ENCODE measurements at places on chromosomes 3 and 15.

GRCh38 chr15:34714476-34715121, 40.2 kb downstream of the GJD2 start:
- no peak for DNase-seq

DNA sequence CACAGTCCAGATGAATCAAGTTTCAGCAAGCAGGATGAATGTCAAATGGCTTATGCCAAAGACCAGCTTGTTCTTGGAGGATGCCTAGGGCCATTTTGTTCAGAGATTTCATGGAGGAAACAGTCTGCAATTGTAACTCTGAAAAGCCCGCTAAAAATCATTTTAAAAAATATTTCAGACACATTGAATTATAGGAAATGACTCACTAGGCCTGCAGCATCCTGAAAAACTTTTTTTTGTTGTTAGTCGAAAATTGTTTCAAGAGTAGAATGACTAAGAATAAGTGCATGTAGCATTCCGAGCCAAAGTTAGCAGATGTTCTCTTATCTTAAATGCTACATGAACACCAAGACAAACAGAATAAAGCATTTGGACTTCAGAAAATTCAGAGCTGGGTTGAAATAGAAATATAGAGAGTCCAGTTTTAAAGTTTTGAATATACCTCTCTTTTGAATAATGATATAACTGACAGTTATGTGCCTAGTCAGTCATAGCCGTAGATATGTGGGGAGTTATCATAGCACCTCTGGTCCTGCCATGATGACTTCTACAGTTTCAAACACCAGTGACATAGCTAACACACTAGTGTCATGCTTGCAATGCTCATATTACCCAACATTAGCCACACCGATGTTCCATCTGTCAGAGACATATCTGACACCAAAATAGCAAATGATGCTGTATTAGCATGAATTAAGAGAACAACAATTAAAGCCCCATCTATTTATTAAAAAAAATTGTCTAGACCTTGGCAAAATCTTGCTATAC, 1462.8 kb upstream of the GBE1 start:
- DNase-seq: no peak

DNA sequence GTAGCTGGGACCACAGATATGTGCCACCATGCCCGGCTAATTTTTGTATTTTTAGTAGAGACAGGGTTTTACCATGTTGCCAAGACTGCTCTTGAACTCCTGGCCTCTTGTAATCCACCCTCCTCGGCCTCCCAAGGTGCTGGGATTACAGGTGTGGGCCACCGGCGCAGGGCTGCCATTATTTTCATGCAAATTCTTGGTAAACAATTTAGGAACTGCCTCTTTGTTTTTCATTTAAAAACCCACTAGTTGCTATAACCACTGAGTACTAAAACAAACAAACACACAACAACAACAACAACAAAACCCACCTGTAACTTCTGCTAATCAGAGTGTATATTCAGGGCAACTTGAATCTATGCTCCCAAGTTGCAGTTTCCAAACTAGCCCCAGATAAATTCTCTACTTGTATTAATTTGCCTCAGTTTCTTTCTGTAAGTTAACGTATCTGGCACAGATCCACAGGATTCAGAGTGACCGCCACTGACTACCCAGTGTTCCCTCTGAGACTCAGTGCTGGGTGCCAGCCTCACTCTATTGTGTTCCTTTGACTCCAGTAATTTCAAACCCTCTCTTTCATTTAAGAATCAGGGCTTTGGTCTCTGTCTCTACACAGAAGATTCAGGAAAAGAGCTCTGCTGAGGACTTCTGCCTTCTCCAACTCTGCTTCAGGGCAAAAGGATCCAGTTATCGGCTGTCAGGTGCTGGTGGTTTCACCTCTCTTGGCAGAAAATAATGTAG, 18.6 kb upstream of the ZNF710 start:
- no peak for DNase-seq

DNA sequence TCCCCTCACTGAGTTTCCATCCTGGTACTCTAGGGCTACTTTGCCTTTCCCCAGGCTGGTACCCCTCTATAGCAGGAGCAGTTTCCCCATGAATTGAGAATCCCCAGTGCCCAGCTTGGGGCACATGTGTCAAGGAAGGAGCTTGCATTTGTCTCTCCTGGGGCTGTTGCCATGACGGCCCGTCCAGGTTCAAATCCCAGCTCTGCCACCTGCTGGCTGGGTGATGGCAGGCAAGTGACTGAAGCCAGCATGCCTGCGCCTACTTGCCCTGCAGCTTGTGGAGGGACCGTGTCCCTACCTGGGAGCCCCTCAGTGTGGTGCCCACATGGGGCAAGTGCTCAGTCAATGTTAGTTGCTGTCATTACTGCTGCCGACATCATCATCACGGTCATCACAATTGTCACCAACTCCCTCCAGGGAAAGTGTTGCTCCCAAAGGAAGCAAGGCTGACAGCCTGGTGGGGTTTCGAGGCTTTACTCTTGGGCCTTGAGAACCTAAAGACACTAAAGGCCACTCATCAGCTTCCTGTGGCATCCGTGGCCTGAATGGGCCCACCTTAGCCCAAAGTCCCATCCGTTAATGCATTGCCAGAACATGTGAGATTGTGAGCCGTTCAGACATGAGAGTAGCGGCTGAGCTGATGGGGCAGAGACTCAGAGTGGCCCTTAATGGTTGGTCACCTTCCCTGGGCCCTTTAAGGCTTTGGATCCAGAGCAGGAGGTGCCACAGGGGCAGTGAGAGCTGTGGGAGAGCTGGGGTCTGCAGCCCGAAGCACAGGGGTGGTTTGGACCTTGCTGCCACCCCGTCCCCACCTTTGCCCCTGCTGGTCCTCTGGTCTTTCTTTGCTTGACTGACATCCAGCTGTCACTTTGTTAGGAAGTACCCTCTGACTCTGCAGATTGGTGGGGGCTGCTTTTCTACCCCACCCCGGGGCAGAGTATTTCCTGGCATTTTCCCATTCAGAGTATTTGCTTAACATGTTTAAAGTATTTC, 144.4 kb downstream of the DNAJB8 start:
- peak; percentile 65 for DNase-seq

DNA sequence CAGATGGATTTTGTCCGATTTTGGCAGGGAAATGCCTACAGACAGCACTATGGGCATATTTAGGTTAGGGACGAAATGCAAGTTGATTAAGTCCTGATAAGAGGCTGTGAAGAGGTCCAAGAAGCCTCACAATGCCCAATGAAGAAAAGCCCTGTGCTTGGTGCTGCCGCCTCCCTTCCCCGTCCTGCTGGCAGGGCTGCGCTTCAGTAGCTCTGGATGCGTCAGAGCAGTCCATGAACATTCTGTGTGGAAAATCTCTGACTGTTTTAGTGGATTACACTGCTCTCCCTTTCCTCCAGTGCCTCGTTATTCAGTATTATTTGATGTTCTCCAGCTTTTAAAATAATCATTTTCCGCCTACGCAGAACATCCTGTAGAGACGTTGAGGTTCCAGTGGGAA, 39.6 kb downstream of the MLH1 start:
- no peak for DNase-seq

GRCh38 chr3:78260388-78260787, 1220.5 kb downstream of the ROBO2 start:
- no peak for DNase-seq

GRCh38 chr15:26864664-26865191, 2.1 kb upstream of the GABRA5 start:
- DNase-seq: no peak

GRCh38 chr3:151584566-151584965, 123.7 kb upstream of the IGSF10 start:
- DNase-seq: no peak

DNA sequence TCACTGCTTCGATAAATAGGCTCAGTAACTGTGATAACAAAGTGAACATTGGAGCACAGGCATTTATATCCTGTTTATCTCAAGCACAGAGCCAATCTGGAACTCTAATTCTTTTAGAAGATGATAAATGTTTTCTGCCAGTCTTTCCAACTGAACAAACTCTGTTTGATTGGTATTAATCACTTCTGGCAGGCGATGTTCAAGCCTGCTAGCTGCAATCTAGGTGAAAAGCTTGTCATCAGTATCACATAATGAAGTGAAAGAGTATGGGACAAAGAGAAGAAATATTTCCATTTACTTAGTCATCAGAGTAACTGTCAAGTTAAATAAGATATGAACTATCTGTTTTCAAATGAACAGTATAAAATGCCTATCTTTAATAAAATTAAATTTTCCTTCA, 577.3 kb downstream of the VGLL3 start:
- DNase-seq: peak; percentile 5

DNA sequence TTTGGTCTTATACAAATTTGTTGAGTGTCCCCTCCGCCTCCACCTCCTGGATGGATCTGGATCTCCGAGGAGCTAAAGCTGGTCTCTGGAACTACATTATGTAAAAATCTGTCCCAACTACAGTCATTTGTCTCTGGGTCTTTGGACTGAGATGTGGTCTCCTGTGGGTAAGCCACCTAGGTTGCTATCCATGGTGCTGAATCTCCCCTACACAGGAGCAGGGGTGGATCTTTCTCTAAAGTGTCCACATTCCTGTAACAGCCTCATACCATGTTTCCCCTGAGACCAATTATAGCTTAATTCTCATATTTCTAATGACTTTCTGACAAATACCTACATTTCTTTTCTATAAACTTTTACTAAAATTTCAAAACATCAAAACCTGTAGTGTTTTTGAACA, 625.8 kb downstream of the TAFA4 start:
- no peak for DNase-seq

DNA sequence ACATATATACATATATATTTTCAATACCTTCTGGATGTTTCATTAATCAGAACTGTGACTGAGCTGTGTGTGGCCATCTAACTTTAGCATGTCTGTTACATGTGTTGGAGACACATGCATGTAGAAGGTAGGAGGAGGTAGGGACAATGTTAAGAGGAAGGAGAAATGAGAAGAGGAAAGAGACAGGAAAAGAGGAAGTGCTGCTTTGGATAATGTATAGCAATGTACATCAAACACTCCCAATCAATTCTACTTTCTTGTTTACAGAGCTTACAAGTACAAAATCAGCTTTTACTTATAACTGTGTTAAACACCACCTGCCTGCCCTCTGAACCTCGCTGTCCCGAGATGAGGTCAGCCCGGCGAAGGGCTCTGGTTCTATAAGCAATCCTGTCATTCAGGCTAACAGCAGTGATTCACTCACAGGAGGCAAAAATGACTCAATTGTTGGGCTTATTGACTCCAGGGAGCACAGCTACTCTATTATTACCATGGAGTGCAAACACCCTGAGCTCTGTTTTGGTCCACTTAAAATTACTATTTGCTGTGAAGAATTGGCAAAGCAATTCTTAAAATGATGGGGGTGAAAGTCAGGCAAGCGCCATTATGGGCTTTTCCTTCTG, 188.9 kb downstream of the MEIS2 start:
- no peak for DNase-seq

- DNase-seq: no peak
Observed at GRCh38 chr3:190533511-190534281, 19.8 kb downstream of the IL1RAP start.

DNA sequence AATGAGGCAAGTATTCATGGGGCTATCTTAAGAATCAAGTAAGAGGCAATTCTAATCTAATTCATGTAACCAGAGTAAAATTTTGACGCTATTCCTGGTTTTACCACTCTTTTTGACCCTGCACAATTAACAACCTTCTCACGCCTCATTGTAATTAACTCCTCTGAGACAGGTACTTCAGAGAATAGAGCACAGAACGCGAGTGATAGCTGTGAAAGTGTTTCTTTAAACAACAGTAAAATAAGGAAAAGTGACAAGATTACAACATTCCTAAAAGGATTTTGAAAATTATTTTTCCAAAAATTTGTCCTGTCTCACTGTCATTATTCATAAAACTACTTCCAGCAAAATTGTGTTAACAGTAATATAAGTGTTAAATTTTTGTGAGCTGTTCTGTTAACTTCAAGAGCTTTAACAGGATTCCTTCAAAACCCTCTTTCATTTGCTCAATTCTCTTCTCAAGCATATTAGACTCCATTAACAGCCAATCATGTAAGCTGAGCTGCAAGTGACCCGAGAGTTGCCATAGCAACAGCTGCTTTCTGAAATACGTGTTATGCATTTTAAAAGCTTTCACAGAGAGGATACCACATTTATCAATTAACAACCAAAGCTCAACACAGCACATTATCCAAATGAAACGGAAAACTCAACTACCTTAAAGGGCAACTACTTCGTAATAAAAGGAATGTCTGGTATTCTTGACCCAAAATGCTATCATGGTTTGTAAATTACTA, 93.1 kb downstream of the STAG1 start:
- DNase-seq: peak; percentile 67

GRCh38 chr3:70972855-70973254, 610.7 kb downstream of the FOXP1 start:
- no peak for DNase-seq

GRCh38 chr3:134348524-134348923, 25.7 kb downstream of the AMOTL2 start:
- DNase-seq: no peak

- DNase-seq: no peak
Observed at GRCh38 chr3:64251019-64251418, 25.8 kb upstream of the PRICKLE2 start.

- no peak for DNase-seq
Observed at GRCh38 chr3:153752405-153753027, 368.7 kb upstream of the ARHGEF26 start.

GRCh38 chr15:85063088-85063487, 81.4 kb downstream of the PDE8A start:
- DNase-seq: no peak

- no peak for DNase-seq
Observed at GRCh38 chr3:119695480-119695879, 7.3 kb upstream of the CFAP91 start.

DNA sequence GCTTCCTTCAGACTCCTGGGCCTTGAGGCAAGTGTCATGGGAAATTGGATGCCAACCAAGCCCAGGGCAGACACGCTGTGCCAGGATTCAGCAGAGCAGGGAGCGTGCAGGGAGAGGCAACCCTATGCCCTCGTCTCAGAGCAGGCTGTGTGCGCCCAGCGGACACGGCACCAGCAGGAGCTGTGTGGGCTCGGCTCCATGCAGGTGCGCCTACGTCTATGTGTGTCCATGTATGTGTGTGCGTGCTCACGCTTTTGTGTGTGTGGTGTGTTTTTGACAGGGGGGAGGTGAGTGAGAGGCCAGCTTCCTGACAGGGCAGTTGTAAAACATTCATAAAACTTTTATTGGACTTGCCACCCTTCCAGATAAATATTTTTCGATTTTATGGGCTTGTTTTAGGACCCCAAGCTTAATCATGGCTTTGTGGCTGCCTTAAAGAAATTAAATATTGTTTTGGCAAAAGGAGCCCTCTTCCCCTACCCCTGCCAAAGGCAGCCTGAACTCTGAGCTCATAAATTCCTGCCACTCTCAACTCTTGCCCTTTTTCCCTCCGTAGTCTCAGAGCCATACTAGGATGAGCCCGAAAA, 84.4 kb downstream of the DNAJB8 start:
- DNase-seq: no peak
